Activated gamma-delta T cell (primary cell): ENCODE measurements at places on chromosomes 3 and 15.

- no peak for DNase-seq
Observed at GRCh38 chr3:42670051-42670576, 15.2 kb upstream of the KLHL40 start.

DNA sequence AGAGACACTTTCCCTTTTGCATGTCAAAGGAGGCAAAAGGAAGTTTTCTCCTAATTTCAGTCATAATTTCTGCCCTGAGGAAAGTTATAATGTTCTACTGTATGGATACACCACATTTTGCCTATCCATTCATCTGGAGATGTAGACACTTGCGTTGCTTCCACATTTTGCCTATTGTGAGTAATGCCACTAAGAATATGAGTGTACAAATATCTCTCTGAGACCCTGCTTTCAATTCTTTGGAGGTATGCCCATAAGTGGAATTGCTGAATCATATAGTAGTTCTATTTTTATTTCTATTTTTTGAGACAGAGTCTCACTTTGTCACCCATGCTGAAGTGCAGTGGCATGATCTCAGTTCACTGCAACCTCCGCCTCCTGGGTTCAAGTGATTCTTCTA lies 3.6 kb upstream of the CD276 start:
- no peak for DNase-seq

- DNase-seq = no peak
Observed at GRCh38 chr3:42539871-42540714, 37.6 kb downstream of the VIPR1 start.

DNA sequence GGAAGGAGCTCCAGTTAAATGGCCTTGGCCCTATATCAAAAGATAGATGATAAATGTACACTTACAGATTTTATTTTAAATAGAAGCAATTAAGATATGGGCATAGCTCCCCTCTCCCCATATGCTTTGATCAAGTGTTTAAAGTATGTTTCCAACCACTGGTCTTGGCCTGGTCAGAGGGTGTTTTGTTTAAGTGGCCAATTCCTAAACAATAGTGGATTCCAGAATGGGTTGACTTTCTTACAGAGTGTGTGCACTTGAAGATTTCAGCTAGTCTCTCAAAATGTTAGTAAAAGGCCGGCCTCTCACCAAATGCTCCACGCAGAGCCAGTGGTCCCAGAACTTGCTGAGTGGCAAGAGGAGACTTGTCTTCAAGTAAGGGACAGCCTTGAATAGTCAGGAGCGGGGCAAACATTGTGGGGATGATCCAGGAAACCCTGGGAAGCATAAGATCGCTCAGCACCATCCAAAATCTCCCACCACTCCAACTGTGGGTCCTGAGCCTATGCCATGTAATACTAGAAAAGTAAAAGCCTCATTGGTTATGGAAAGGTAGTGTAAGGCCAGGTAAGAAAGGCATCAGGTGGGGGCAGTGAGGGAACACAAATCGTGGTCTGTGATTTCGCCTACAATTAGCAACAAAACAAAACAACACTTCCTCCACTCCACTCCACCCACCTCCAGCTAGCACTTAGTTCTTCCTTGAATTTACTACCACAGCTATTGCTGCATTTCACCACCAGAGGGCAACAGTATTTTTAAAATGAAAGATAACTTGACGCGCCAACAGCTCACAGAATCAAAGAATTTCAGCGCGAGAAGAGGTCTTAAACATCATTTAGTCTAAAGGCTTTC lies 4.8 kb downstream of the RARRES1 start:
- DNase-seq = no peak

DNA sequence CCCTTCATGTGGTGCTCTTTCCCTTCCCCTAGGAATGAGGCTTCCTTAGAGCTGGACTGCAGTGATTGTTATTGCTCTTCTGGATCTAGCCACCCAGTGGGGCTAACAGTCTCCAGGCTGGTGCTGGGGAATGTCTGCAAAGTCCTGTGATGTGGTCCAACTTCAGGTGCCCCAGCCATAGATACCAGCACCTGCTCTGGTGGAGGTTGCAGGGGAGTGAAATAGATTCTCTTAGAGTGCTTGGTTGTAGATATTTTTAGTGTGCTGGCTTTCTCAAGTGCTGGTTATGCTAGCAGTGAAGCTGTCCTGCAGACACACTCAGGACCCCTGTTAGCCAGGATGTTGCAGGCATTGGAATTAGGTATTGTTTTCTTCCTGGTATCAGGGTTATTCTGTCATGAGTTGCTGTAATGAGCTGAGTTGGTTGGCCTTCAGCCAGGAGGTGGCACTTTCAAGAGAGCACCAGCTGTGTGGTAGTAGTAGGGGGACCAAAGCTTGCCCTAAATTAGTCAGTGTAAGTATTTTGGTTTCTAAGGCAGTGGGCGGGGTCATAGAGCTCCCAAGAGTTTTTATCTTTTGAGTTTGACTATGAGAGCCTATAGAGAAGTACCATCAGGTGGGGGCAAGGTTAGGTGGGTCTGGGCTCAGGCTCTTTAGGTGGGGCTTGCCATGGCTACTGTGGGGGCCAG lies 317.5 kb upstream of the SGO1 start:
- DNase-seq = no peak

GRCh38 chr3:168116279-168116678 lies 20.6 kb upstream of the GOLIM4 start:
- no peak for DNase-seq

GRCh38 chr15:24318981-24319380 lies 356.6 kb upstream of the NPAP1 start:
- DNase-seq = no peak

DNA sequence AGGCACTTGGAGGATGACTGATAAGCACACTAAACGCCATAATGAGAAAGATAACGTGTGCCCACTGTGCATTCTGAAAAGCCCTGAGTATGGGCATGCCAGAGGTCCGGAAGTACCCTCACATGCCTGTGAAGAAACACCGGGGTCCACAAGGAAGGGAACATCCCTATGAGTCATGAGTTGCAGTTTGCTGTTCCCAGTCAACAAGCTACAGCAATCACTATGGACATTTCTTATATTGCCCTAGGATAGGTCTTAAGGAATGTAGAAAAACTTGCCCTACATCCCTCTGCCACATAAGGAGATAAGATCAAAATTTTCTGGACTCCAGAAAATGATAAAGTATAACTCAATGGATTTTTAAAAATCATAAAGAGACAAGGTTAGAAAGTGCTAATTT lies 9.9 kb downstream of the MB21D2 start:
- DNase-seq = no peak

GRCh38 chr3:179418610-179419009 lies 32.7 kb downstream of the GNB4 start:
- no peak for DNase-seq

GRCh38 chr3:4680227-4680691 lies 187.1 kb downstream of the ITPR1 start:
- no peak for DNase-seq

DNA sequence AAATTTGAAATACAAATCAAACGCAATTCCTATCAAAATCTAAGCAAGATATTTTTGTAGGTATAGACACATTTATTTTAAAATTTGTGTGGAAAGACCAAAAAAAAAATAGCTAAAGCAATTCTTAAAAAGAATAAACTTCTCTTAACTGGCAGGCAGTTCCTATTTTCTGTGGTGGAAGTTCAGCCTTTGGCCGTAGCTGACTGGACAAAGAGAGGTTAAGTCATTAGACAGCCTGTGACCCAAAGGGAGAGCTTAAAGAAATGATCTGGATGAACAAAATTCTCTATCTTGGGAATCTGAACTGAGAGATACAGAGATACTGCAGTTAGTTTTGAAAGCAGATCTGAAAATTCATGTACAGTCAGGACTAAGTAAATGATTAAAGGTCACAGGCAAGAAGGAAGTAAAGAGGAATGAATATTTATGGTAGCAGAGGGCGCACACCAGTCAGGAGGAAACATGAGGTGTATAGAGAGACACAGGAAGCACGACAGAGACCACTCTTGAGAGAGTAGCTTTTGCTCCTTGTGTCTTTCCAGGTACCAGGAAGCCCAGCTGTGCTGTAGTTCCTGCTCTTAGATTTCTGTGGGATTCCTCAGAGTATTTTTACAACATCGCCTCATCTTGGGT lies 57.5 kb downstream of the TPRG1 start:
- no peak for DNase-seq

DNA sequence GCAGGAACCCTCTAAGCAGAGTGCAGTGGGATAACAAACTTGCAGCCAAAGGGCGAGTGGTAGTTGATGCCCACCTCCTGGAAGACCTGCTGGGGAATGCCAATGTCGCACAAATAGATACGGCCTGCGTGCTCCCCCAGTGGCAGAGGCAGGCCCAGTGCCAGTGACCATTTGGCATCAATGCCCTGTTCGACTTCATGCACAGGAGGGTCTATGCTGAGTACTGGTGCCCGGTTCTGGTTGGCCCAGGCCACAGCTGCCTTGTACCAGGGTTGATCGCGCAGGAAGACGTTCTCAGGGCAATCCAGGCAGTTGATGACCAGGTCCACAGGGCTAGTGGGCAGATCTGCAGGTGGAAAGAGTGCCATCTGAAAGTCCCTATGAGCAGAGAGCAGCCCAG lies 17.0 kb downstream of the CLK3 start:
- no peak for DNase-seq

DNA sequence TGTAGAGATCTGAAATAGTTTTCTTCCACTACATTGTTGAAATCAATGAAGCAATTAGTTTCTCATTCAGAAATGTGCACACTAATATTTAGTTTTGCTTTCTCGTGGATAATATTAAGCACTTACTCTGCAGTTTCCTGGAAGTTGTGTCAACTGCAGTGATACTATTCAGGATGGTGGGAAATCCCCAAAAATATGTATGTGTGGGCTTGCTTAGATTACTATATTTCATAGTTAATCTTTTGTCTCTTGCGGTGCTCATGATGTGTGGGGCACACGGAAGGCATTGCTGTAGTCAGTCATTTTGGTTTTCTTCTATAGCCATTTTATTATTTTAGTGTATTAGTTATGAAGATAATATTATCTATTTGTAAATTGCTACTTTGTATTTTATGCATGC lies 19.7 kb downstream of the RAB11A start:
- DNase-seq = no peak

GRCh38 chr3:183253528-183254486 lies 754 bp downstream of the B3GNT5 start:
- DNase-seq = peak; percentile 14

DNA sequence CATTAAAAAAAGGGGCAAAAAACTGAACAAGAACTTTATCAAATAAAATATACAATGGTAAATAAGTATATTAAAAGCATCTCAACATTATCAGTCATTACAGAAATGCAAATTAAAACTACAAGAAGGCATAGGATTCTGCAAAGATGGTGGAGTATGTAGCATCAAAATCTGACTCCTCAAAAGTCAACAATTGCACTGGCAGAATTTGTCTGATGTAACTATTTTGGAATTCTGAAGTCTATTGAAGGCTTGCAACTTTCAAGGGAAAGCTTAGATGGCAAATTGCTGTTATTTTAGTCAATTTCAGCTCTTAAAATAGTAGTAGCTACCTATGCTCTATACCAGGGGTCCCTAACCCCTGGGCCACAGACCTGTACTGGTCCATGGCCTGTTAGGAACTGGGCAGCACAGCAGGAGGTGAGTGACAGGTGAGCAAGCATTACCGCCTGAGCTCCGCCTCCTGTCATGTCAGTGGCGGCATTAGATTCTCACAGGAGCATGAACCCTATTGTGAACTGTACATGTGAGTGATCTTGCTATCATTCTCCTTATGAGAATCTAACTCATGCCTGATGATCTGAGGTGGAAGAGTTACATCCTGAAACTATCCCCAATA lies 107.6 kb downstream of the TGFBR2 start:
- no peak for DNase-seq

DNA sequence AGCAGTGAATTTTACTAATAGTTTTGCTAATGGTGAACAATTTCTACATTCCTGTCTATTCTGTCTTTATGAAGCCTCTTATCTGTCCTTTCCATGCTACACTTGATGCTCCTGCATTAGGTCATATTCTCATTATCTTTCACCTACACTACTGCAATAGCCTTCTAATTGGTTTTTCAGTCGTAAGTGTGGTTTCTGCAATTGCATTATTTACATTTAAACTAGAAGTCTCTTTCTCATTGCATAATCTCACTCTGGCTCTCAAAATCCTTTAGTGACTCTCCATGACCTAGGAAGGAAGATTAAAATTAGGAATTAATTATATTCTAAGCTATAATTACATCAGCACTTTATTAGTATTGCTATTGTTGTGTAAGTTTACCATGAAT lies 686.5 kb downstream of the IGSF11 start:
- DNase-seq = no peak

DNA sequence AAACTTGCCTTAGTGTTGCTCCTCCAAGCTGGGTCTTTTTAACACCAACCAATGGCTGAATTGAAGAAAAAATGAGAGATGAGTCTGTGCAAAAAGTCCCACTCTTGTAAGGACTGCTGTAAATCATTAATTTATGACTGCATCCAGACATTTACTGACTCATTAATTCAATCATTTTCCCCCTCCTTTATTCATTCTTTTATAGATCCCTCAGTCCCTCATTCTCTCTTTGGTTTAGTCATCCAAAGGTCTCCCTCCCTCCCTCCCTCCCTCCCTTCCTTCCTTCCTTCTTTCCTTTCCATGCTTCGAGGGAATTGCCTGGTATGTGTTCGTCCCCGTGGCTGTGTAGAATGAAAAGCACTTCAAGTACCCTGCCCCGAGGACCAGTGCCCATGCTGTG lies 35.3 kb upstream of the MRPS22 start:
- no peak for DNase-seq
